ENCODE measurements at places on chromosomes 12 and 14.

- no peak for DNase-seq
Observed at GRCh38 chr12:122659579-122659978, 43.6 kb downstream of the HCAR2 start.

DNA sequence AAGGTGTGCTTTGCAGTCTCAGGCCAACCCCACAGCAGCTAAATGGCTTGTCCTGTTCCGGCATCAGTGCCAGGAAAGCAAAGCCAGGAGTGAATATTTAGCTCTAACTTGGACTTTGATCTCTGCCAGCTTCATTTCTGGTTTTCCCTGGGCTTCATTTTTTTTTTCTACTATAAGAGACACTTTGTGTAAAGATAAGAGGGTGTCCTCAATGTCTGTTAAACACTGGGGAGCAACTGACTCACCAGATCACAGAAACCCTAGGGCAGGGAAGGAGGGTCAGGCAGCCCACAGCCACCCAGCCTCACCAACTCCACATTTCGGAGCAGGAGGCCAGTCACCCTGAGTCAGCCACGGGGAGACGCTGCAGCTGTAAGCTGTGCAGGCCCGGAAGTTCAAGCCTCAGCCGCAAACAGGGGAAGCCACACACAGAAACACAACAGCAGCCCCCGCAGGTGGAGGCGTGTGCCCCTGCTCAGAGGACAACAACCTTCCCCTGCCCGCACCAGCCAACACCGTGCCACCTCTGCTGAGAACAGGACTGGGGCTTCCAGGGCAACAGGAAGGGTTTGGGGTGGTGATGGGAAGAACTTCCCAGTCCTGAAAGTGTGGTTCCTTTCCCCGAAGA lies 6.3 kb downstream of the TNFRSF1A start:
- DNase-seq, result peak; percentile 85

DNA sequence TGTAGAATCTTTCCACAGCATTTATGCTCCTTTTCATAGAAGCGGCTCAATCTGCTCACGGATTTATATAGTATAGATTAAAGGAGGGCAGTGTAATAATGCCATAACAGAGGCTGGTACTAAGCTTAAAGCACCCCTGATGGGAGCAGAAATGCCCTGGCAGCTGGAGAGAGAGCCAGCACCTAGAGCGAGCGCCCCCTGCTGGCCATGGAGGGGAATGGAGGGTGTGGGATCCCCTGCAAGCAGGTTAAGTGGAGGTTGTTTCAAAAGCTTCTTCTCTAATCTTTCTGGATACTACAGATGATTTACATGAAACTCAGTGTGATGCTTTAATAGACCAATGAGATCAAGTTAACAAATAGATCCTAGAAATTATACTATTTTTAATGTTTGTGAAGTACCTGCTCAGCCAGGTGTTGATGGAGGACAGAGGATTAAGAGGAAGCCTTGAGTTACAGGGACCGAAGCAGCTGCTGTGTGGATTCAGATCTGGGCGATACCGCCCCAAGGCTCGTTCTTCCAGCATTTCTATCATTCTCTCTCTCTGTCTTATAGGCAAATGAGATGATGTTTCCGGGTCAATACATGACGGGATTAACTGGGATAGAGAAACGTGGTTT lies 1519.3 kb upstream of the TMEM132C start:
- DNase-seq, result peak; percentile 39

DNA sequence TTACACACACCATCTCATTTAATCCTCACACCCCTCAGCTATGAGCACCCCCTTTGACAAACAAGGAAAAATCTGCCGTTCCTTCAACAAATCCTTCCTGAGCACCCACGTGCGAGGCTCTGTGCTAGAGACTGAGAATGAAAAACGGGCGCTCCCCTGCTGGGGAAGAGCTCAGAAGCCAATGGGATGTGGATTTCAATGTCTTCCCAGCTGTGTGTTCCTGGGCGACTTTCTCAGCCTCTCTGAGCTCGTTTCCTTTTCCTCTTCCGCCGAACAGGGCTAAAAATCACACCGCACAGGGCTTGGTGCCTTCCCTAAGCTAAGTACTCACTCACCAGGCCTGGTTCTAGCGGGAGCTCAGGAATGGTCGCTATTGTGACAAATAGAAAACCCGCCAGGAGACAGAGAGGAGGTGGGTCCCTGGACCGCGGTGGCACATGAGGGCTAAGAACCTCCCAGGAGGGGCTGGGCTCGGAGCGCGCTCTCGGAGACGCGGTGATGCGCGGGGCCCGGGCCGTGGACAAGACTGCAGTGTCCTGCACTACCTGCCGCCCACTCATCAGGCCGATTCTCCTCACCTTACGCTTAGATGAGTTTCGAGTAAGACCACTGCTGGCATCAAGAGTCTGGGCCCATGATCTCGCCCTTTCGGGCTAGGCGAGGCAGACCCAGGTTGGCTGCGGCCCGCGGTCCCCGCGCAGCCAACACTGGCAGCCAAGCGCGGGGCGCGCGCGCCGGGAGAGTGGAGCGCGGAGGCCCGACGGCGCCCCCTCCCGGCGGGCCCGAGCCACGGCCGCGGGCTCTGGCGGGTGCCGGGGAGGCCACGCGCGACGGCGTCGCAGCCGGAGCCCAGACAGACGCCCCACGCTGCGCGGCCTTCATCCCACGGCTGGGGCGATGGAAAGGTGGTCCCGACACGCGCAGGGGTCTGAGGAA lies 17.0 kb downstream of the ZDHHC22 start:
- peak; percentile 66 for DNase-seq

DNA sequence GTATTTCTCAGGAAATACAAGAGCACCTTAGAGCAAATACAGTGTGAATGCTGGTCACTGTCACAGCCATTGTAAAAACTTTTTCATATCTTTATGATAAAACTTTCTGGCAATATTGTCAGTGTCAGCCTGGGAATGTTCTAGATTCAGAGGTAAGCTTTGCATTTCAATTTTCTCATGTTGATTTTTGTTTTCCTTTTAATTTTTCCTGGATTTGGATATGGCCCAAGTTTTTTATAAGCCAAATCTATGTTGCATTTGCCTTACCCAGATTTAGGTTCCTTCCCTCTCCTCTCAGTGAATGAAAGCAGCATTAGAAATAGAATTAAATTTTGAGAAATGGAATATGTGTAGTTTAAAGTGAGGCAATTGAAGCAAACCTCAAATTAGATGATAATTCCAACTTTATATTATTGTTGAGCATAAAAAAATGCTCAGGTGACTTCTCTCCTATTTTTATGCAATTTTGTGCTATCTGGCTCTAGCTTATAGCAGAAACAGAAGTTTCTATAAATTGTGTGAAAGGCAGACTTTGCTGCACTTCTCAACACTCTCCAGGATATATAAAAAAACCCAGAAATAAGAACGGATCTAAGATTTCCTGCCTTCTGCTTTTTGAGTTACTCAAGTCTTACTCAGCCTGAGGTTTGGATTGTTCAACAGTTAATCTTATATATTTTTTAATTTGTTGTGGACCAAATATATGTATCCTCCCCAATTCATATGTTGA lies 368.2 kb upstream of the PRICKLE1 start:
- no peak for DNase-seq

GRCh38 chr12:16562435-16562834 lies 43.5 kb downstream of the LMO3 start:
- DNase-seq, result no peak

GRCh38 chr14:43872752-43873655 lies 634.1 kb downstream of the FSCB start:
- DNase-seq, result no peak

- no peak for DNase-seq
Observed at GRCh38 chr12:80598004-80598606, 109.3 kb upstream of the MYF6 start.

GRCh38 chr12:42587601-42588523 lies 1.7 kb downstream of the PRICKLE1 start:
- DNase-seq, result no peak

GRCh38 chr14:69882116-69882864 lies 3.1 kb downstream of the SMOC1 start:
- no peak for DNase-seq

DNA sequence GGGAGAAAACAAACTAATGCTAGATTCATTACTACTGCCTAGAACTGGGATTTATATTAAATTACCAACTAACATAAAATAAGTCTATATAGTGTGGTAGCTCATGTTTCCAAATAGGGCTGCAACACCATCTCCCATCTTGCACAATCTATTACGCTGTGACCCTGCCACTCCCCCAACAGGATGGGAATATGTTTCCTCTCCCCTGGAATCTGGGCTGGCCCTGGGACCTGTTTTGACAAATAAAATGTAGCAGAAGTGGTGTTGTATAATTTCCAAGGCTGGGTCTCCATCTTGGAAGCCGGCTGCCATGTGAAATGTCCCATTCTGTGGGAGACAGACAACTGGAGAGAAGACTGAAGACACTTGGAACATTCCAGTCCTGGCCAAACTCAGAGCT lies 45.6 kb upstream of the FERMT2 start:
- no peak for DNase-seq

DNA sequence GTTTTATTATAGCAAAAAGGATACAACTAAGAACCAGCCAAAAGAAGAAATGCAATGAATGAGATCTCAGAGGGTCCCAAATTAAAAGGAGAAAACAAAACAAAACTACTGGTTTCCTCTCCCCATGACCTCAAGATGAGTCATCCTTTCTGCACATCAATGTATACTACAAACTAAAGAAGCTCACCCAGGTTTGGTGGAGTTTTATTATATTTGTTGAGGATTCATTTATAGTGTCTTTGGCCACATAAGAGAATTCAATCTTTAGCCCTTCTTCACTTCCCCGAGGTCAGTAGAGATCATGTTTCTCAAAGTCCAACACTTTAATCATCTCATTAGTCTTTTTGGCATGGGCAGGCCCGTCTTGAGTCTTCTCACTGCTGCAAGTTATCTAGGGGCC lies 210.6 kb downstream of the SLC6A15 start:
- no peak for DNase-seq

GRCh38 chr12:51381226-51382079 lies 9.8 kb downstream of the GALNT6 start:
- DNase-seq, result no peak

DNA sequence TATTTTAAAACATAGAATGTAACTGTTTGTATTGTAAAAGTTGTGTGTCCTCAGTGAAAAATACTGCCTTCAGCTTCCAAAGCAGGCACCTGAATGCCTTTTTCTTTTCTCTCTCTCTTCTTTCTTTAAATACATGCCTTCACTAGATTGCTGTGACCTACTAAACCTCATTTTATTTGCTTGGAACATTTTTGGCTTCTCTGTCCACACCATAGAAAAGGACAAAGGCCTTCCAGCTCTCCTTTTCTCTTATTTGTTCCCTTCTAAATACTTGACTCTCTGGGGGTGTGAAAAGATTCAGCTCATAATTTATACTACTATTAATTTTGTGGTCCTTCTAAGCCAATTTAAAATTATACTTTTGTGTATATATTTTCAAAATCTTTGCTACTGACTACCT lies 38.4 kb downstream of the PPM1A start:
- DNase-seq, result no peak

GRCh38 chr14:61562321-61563161 lies 132.8 kb upstream of the HIF1A start:
- no peak for DNase-seq

DNA sequence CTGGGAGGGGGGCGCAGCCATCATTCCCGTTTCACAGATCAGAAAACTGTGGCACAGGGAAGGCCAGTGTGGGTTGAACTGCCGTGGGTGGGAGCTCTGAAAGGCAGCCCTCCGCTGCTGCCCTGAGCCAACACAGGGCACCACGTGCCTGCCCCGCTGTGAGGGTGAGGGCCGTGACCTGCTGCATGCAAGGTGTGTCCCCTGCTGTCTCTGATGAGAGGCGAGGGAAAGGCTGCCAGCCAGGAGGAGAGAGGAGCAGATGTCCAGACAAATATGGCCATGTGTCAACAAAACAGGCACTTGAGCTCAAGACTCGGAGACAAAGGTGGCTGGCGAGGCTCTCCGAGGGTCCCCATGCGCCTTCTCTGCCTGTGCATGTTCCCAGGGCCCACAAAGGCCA lies 108.8 kb downstream of the RBM19 start:
- no peak for DNase-seq

GRCh38 chr12:130049666-130050065 lies 112.6 kb upstream of the FZD10 start:
- DNase-seq, result no peak

- DNase-seq, result no peak
Observed at GRCh38 chr14:68331426-68331825, 461.4 kb downstream of the ZFP36L1 start.

- no peak for DNase-seq
Observed at GRCh38 chr12:117193903-117194302, 3.6 kb upstream of the FBXO21 start.
